ENCODE measurements at places on chromosomes 12 and 14.

- no peak for DNase-seq
Observed at GRCh38 chr14:98932431-98933325, 339.3 kb downstream of the BCL11B start.

DNA sequence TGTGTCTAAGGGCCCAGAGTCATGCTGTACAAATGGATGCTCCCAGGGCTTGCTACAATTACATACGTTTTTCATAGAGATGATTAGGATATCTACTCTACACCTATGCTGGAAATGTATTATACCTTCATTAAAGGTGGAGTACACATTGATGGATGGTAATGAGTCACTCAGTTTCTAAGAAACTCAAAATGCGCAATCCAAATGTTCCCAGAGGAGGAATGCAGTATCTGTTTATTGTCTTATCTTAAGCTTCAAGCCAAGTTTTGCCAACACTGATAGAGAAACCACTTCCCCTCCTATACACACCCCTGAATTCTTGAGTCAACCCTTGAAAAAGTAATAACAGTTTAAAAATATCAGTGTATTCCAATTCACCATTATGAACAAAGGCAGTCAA lies 266.6 kb upstream of the FAR2 start:
- no peak for DNase-seq

DNA sequence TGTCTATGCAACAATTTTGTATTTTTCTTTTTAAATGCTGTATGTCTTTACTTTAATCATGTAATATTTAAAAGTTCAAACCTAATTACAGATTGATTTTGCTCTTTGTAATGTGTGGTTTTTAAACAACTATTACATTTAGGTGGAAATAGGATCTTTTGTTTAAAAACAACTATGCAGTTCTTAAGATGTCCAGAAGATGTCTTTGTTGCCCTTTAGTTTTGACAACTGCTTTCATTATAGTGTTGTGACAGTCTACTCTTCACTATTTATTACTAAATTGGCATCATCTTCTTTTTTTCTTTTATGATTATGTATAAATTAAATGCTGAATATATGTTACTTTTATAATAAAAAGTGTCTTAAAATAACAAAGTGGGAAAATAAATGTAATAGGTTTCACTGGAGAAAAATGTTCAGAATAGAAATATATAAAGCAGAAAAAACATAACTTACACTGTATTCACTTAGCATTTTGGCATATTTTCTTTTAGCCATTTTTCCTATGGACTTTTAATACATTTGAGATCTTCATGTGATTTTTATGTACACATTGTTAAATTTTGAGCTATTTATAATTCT lies 27.1 kb upstream of the PCNX4 start:
- no peak for DNase-seq

DNA sequence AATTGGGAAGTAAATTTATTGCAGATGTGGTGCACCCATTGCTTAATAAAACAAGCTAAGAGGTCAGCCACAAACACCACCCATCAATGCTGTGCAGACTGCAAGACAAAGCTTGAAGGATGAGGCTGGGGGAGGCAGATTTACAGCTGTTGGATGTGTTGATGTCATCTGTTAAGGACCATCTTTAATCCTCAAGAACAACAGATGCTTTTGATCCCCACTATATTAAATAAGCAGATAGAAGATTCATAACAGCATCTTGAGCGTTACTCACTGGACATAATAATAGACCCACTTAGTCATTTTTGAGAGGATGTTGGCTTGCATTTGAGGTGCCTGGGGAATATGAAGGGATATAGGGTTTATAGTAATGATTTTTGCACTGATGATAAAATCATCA lies 58.8 kb downstream of the GPR68 start:
- DNase-seq = no peak

GRCh38 chr12:66629138-66629870 lies 49.6 kb downstream of the GRIP1 start:
- DNase-seq = no peak

GRCh38 chr14:72917094-72917802 lies 9.0 kb upstream of the DCAF4 start:
- DNase-seq = peak; percentile 20

- no peak for DNase-seq
Observed at GRCh38 chr14:104881369-104881979, 16.4 kb downstream of the CEP170B start.

GRCh38 chr14:58356268-58356667 lies 39.5 kb upstream of the TOMM20L start:
- no peak for DNase-seq

- peak; percentile 84 for DNase-seq
Observed at GRCh38 chr12:26833743-26834490, 923 bp upstream of the ITPR2 start.

DNA sequence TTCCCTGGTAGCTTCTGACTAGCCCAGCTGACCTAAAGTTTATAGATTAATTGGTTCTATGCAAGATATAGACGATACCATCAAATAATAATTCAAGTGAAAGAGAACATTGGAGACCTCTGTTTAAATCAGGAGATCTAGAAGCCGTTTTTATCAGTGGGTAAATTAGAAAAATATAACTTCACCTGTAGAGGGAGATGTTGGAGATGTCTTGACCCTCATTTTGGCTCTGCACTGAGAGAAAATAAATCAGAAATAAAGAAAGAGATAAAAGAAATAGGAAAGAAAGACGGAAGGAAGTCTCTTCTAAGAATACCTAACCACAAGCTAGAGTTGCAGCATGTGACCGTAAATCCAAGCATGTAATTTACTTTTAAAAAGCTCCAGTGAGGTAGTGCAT lies 684.5 kb downstream of the C12orf50 start:
- DNase-seq = no peak

- DNase-seq = no peak
Observed at GRCh38 chr12:9721394-9722092, 11.4 kb downstream of the CLECL1 start.

DNA sequence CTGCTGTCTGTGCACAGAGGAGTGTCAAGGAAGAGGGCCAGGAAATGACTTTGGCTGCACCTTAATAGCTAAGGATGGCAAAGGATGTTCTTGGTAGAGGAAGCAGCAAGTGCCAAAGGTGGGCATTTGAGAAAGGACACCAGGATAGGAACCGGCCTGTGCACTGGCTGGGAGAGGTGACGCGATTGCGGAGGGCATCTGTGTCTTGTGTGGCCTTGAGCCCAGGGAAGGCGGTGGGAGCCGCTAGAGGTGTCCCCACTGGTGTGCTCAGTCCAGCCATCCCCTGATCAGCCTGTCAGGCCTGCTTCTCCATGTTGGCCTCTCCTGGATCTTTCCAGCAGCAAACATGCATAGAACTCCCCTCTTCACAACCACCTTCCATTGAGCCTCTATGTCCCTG lies 30.2 kb downstream of the PAPLN start:
- DNase-seq = no peak

GRCh38 chr12:18737819-18738218 lies at the start of the genes CAPZA3 and PLCZ1:
TSS of gene CAPZA3 (plus strand) at chr12:18738119. CDS start at chr12:18738269, 150 bp downstream.
TSS of gene PLCZ1 (minus strand) at chr12:18738012. CDS start at chr12:18737371, 641 bp downstream.
- no peak for DNase-seq

DNA sequence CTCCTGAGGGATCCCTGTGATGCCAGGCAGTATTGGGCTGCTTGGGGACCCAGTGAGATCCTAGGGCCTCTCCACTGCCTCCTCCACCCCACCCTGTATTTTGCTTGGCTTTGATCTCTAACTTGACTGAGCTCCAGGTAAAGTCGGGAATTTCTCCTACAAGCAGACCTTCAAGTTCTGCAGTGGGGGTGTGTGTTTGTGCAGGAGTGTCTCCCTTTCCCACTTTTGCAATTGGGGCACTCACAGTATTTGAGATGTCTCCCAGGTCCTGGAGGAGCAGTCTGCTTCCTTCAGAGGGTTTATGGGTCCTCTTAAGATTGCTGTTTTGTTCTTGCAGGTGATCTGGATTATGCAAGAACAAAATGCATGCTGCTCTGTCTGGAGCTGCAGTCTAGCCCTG lies 68.9 kb downstream of the ALG10B start:
- no peak for DNase-seq

GRCh38 chr12:115303723-115304309 lies 619.8 kb upstream of the TBX3 start:
- DNase-seq = no peak

DNA sequence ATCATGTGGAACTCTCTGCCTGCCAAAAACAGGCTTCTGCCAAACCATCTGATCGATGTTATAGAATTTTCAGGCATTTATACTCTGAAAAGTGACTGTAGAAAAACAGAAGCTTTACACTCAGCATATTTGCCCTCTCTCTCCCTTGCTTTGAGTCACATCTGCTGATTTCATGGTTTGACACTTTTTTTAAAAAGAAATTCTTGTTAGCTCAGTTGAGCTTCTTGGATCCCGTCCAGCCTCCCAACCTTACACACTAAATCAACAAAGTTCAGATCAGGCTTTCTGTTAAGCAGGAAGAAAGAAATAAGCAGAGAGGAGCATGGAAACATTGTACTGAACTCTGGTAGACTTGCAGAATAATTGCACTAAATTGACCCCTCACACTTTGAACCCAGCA lies 193.6 kb upstream of the SEL1L start:
- DNase-seq = no peak

GRCh38 chr12:119036878-119037825 lies 55.8 kb downstream of the SRRM4 start:
- peak; percentile 64 for DNase-seq

DNA sequence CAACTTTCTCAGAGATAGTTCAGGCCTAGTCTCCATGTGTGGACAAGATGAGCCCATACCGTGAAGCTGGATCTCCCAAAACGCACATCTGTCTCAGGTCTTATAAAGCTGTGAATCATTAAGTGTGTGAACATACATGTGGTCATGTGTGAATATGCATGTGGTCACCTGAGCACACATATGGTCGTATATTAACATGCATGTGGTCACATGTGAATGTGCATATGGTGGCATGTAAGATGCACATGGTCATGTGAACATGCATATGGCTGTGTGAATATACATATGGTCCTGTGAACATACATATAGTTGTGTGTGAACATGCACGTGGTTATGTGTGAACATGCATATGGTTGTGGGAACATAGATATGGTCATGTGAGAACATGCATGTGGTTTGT lies 172.5 kb upstream of the PZP start:
- no peak for DNase-seq

- no peak for DNase-seq
Observed at GRCh38 chr12:7666595-7666994, 887 bp upstream of the APOBEC1 start.

DNA sequence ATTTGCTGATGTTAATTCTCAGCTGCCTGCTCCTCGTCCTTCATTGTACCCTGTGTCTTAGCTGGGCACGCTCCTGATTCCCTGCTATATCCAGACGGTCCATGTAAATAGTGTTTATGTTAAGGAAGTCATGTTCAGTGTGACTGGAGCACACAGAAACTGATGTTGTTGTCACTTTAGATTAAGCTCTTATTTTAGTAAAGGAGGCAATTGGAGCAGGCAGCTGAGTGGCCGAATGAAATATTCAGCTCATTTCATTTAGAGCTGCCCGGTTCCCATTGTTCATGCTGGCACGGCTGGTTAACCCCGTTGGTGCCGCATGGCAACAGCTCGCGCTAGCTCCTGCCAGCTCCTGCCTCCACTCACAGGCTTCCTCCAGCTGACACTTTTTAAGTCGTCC lies 446.8 kb upstream of the SOX5 start:
- DNase-seq = no peak

DNA sequence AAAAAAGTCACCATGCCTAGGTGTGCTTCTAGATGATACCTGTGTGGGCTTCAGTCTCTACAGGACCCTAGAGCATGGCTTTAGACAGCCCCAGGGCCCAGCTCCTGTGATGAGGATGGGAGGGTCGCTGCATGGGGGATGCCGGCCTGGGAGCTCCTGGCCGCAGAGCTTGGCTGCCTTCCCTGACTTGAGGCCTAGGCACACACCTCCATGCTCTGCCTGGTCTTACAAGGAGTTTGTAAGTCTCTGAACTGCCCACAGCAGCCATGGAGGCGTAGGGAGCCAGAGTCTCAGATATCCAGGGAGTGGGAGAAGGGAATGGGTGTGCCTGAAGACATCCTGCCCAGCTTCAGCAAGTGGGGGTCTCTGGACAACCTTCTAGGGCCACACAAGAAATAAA lies 149.5 kb upstream of the MYL2 start:
- no peak for DNase-seq

- no peak for DNase-seq
Observed at GRCh38 chr14:106518054-106518943, 991.9 kb downstream of the TMEM121 start.

DNA sequence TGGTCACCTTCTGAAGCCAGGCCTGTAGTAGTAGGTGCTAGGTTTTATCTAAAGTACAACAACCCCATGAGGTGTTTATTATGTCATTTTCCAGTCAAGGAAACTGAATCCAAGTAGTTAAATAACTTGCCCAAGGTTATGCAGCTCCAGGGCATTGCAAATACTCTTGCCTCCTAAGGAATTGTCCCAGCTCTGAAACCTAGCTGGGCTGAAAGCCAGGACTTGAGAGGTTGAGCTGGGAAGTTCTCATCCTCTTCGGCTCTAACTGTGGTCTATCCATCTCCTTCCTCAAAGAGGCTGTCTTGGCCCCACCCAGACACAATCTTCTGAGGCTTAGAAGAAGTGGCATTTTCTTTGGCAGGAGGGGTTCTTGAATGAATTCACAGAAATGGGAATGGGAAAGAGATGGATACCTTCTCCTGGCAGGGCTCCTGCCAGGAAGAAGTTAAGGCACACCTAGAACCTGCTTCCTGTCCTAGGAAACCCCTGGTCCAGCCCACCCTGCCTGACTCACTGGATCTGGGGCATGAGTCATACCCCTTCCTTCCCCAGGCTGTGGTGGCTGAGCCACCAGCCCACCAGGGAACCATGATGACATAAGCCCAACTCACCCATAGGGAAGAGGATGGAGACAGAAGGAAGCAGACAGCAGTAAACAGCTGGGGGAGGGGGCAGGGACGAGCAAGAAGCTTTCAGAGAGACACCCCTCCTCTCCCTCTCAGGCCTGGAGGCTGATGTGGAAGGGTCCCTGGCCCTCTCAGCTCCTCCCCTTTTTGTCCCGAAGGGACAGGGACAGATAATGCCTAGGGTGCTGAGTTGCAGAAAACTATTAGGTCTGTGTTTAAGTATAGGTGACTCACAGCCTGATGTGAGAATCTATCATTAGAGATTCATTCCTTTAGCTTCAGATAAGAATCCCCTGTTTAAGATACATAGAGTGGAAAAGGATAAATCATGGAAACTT lies 2.1 kb upstream of the PLEK2 start:
- peak; percentile 88 for DNase-seq

DNA sequence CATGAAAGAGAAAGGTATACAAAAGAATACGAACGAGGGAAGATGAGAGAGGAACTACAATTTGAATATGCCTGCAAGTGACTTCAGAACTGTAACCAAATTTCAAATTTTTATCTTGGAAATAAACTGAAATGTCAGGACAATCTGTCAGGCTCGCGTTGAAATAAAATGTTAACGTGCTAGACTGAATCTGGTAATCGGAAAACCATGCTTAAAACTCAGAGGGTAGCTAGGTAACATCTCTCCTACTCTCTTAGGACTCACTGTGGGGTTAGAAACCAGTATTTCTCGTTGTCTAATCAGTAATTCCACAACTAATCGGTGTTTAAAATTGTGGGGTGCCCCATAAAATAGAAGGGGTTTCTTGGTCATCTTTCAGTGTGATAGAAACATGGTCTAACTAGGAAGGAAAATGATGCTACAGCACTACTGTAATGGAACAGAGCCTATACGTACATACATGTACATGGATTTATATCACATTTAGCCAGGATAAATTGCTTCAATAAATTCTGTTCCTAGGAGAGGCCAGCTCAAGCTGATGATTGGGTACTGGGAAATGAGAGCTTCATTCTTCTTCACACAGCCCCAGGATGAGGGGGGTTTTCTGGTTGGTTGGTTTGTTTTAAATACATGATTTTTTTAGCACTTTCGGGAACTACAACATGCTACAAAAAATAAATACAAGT lies 23.9 kb downstream of the ATF7 start:
- no peak for DNase-seq

- DNase-seq = no peak
Observed at GRCh38 chr12:51009056-51009440, 17.1 kb downstream of the SLC11A2 start.

Data from ELF-1 (cell line).